ENCODE measurements at places on chromosomes 11 and 22.

GRCh38 chr22:37019309-37020191 lies at the start of the genes MPST and TST:
MPST (plus strand) TSS chr22:37019742; CDS start chr22:37019837, 95 bp downstream.
TST (minus strand) TSS chr22:37019447; CDS start chr22:37018732, 715 bp downstream.
- DNase-seq: peak; percentile 69

- DNase-seq: no peak
These were observed 79.4 kb downstream of the RBMXL2 start for GRCh38 chr11:7167976-7168740.

GRCh38 chr11:110289472-110289871 lies 6.9 kb downstream of the RDX start:
- no peak for DNase-seq

- DNase-seq: no peak
These were observed 123.8 kb upstream of the FGF3 start for GRCh38 chr11:69943066-69943465.

DNA sequence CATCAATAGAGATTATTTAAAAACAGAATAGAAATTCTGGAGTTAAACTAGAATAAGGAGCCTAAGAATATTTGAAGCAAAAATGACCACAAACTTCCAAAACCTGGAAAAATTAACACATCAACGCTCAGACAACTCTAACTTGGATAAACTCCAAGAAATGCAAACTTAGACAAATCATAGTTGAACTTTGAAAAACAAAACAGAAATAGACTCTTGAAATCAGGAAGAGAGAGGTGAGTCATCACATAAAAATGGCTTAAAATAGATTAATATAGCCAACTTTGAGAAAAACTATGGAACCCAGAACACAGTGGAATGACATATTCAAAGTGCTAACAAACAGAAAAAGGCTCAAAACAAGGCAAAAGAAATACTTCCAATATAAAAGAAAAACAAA lies 974.2 kb downstream of the JRKL start:
- no peak for DNase-seq

DNA sequence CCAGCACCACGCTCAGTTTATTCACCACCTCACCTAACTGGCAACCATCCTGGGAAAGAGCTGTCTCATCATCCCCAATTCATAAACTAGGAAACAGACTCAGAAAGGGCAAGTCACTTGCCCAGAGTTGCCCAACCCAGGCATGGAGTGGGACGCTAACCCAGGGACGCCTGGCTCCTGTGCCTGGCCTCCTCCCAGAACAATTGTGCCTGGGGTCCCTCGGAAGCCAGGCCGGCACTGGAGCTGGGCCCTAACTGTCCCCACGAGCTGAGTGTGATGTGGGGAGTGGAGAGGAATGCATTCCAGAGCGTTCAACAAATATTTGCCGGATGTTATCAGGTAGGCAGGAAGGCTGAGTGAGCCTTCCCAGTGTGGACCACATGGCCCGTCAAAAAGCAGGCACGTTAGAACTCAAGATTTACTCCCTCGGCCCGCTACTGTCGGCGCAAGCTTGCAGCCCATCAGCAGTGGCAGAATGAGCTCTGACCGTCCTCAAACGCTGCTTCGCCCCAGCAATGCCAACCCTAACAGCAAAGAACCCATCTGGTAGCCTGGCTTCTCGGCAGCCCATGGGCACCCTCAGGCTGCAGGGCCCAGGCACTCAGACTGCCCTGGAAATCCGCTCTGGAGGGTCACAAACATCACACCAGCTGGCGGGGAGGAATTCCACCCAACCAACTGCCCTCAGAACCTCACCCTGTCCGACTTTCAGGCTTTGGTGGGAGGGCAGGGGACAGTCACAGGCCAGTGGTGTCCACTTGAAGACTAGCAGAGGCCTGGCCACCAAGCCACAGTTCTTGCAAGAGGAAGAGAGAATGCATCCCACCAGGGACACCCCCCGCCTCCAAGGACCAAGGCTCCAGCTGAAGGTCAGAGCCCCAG lies 35.6 kb downstream of the MYH9 start:
- DNase-seq: no peak

DNA sequence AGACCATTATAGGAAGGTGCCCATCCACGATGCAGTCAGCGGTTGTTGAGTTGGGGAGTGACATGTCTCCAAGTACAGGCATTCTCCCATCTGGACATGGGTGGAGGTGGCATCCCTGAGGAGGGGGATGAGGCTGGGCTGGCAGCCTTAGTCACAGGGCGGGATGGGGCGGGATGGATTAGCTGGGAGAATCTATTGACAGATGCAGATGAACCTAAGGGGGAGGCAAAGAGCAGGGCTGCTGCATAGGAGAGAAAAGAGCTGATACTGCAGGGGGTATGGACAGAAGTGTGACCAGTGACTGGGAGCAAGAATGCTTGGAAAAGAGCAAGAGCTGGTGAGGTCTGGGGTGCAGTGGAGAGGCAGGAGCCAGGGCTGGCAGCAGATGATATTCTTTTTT lies 42.7 kb downstream of the SCN3B start:
- DNase-seq: no peak

- no peak for DNase-seq
These were observed 560 bp downstream of the PHOX2A start for GRCh38 chr11:72243173-72244059.

DNA sequence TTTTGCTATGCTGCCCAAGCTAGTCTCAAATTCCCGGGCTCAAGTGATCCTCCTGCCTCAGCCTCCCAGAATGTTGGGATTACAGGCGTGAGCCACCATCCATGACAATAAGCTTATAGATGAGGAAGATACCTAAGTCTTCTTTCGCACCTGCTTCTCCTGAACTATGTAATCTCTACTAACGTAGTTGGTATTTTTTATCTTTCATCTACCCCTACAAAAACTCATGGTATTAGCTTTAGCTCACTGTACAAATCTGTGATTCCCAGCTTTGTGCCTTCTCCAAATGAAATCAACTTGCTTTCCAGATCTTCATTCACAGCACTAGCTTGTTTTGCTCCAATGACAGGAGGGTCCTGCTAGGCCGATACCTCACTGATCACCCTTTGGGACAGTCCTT lies 36.4 kb downstream of the PI4KA start:
- DNase-seq: no peak

DNA sequence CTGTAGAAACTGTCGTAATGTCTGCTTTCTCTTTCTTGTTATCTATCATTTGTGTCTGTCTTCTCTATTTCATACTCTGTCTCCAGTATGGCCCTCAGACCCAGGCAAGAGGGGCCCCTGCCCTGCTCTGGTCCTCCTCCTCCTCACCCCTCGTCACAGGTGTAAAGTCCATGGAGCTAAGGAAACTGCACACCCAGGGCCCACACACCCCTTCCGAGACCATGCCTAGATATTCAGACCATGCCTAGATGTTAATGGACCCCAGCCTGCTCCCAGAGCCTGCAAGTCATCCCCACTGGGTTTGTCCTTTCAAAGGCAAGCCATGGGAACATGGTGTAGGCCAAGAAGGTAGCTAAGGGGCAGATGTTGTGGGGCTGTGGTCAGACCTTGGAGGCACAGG lies 24.1 kb upstream of the ANO1 start:
- DNase-seq: no peak

GRCh38 chr11:68373815-68374501 lies 61.6 kb downstream of the LRP5 start:
- no peak for DNase-seq

DNA sequence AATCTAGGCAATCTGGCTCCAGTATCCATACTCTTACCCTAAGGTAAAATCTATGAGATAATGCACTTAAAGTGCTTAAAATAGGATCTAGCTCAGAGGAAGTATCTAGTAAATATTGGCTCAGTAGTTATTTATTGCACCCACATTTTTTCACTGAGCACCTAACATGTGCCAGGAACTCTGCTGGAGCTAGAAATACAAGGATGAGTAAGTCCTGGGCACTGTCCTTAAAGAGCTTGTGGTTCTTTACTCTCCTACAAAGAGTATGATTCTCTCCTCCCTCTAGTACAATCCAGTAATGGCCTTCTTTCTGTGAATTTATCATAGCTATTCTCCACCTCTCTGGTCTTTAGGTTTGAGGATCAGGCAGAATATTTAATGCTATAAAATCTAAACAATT lies 59.2 kb downstream of the DEUP1 start:
- no peak for DNase-seq

DNA sequence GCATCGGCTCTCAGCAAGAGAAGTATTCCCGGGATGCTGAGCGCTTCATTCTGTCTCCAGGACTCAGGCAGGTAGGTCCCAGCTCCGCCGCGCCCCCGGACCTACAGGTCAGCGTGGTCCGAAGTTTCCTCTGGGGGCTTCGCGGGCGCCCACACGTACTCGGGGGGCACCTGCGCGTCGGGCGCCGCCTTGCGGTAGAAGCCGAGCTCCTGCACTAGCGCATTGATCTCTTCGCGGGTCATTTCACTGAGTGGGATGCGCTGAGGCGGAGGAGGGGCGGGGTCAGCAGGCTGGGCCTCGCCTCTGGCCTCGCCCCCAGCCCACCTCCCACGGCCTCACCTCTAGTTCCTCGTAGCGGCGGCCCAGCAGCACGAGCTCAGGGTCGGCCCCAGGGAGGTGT lies 2.5 kb downstream of the SELENOM start:
- peak; percentile 12 for DNase-seq

DNA sequence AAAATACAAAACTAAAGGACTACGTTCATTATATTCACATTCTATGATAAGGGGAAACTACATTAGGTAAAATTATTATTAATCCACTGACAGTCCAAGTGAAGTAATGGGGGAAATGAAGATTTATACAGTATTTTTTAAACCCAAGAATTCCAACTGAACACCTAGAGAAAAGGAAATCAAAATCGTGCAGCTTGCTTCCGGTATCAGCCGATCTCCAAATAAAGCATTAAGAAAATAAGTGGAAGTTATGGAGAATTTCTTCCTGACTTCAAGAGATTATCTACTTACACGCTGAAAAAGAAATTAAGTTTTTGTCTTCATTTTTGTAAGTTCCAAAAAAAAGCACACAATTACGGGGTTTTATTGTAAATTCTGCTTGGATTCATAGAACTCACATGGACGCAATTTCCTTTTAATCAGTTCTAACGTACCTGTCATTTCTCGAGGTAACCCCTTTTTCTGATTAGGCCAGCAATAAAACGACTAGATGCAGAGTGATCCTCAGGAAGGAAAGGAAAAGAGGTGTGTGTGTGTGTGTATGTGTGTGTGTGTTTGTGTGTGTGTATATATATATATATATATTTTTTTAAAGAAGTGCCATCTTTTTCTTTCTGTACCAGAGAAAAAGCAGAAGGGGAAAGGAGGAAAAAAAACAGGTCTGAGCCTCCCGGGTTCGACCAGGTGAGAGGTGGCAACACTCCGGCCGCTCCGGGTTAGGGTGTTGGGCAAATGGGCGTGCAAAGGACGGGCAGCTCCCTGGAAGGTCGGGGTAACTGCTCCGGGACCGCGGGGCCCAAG lies 1.1 kb downstream of the ZBTB44 start:
- DNase-seq: peak; percentile 5

GRCh38 chr22:50683086-50683993 lies 10.7 kb downstream of the SHANK3 start:
- no peak for DNase-seq

DNA sequence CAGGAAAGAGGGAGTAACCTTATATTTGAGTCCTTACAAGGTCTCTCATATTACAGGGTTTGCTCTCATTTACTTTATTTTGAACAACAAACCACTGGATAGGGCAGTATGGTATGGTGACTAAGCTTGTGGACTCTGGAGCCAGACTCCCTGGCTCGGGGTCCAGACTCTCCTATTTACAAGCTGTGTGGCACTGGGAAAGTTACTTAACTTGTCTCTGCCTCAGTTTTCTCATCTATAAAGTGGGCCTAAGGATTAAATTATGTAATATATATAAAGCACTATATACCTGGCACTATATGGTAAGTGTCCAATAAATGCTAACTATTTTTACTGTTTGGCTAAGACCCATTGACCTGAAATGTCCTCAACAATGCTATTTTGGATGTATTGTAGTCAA lies 1.7 kb upstream of the DCHS1 start:
- no peak for DNase-seq

DNA sequence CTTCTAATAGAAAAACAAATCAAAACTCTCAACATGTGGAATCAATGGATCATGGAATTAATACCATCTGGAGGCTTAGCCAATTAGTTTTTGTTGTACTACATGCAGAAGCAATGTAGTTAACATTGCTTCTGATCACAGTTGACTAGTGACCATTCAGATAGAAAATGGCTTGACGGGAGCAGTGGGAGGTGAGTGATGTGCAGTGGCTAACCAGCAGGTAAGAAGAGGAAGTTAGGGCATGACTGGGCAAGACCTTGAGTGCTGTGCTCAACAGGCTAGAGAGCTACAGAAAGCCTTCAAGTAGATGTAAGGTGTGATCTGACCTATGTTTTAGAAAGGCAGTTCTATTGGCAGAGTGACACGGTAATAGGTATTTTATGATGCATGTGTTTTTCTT lies 60.7 kb upstream of the ALKBH3 start:
- no peak for DNase-seq

- DNase-seq: no peak
These were observed 14.5 kb downstream of the USP2 start for GRCh38 chr11:119366690-119367620.

- no peak for DNase-seq
These were observed 6.5 kb downstream of the TIMP3 start for GRCh38 chr22:32808038-32808445.

- peak; percentile 48 for DNase-seq
These were observed 19.3 kb downstream of the MTFP1 start for GRCh38 chr22:30444632-30445437.

GRCh38 chr11:46489656-46490560 lies 98.3 kb upstream of the CHRM4 start:
- DNase-seq: peak; percentile 10

DNA sequence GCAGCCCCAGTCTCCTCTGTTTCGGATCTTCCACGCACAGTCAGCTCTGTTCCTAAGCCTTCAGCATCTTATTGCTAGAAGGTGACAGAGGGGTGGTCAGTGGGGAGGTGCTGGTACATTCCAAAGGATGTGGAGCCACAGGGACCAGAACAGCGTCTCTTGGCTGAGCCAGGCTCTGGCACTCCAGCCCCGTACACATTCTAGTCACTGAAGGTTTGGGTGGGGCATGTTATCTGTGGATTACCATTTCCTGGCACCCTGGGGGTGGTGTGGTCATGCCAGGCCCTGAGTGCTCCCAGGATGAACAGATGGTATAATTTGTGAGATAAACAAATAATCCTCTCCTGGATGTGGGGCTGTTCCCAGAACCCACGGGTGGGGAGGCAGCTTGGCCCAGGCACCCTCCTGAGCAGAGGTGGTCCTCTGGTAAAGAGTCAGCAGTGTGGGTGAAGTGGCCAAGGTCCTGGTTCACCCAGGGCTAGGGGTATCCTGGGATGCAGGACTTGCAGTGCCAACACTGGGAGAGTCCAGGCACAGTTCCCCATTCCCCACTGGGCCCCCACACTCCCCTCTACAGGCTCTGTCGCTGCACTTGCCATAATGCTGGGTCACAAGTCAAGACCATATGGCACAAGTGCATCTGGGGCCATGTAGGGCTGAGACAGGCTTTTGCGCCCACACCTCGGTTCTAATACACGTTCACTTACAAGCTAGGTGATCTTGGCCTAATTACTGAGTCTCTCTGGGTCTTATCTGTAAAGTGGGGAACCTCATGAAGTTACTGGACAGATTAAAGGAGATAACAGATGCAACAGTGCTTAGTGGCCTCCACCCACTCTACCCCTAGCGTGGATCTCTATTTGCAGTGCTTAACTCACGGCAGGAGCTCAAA lies 33.0 kb downstream of the DKK3 start:
- DNase-seq: no peak

- no peak for DNase-seq
These were observed 12.4 kb downstream of the SHANK3 start for GRCh38 chr22:50684986-50685385.

GRCh38 chr11:81987829-81988472 lies 745.7 kb downstream of the FAM181B start:
- no peak for DNase-seq

Measured in immature natural killer cell (primary cell).